ENCODE measurements at places on chromosomes 7 and 10.

GRCh38 chr10:1366322-1366691 lies 310.1 kb downstream of the WDR37 start:
- no peak for DNase-seq

- peak; percentile 30 for DNase-seq
These were observed 79.7 kb downstream of the ALOX5 start for GRCh38 chr10:45453639-45454255.

GRCh38 chr10:130745821-130746220 lies 565.7 kb downstream of the TCERG1L start:
- no peak for DNase-seq

- no peak for DNase-seq
These were observed 42.3 kb downstream of the RHOBTB1 start for GRCh38 chr10:60901561-60902235.

GRCh38 chr7:1925973-1926907 lies 256.2 kb downstream of the ELFN1 start:
- no peak for DNase-seq

DNA sequence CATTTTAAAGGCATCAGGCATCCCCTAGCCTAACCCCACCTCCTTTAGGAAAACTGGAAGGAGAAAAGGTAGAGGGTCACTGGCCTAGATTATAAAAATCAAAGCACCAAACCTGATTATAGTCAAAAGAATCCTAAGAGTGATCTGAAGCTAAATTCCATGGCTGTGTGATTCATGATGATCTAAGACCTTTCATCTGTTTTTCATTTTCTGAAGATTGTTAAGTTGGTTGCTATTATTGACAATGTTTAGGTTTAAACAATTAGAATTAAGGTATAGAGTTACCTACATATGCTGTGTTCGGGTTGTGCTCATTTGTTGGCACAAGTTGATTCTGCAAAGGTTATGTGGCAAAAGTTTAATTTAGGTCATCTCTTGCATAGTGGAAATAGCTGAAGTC lies 148.7 kb downstream of the BICC1 start:
- DNase-seq = no peak

DNA sequence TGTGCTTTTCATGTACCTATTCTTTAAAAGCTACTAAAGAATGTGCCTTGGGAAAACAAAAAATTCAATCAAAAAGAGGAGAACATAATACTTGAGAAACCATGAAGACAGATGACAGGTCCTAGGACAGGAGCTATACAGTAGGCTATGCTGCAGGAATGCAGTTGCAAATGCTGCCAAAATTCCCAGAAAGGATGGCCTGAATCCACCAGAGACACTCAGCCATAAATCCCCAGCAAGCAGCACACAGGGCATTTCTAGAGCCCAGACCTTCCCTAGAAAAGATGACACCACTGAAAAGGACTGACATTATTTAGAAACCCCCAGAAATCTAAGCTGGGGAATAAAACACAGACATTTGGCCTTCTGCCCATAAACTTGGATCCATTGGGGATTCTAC lies 237.3 kb downstream of the C7orf25 start:
- no peak for DNase-seq

DNA sequence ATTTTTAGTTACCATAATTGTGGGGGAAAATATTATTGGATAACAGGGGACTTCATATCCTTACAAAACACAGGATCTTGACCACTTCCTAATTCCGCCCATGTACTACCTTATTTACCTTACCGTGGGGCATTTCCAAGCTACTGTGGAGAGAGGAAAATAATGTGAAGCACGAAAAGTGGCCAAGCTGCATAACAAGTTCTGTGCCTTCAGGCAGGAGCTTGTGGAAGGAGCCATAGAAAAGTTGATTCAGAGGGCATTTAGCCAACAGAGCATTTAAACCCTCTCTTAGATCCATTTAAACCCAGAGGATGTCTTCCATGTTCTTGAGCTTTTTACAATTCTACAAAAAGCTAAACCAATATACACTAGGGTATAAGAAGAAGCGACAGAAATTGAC lies 41.6 kb downstream of the DNAJB9 start:
- no peak for DNase-seq

GRCh38 chr7:46604241-46604661 lies 683.2 kb upstream of the IGFBP3 start:
- no peak for DNase-seq

GRCh38 chr7:158300427-158300826 lies 287.2 kb downstream of the PTPRN2 start:
- DNase-seq = no peak

DNA sequence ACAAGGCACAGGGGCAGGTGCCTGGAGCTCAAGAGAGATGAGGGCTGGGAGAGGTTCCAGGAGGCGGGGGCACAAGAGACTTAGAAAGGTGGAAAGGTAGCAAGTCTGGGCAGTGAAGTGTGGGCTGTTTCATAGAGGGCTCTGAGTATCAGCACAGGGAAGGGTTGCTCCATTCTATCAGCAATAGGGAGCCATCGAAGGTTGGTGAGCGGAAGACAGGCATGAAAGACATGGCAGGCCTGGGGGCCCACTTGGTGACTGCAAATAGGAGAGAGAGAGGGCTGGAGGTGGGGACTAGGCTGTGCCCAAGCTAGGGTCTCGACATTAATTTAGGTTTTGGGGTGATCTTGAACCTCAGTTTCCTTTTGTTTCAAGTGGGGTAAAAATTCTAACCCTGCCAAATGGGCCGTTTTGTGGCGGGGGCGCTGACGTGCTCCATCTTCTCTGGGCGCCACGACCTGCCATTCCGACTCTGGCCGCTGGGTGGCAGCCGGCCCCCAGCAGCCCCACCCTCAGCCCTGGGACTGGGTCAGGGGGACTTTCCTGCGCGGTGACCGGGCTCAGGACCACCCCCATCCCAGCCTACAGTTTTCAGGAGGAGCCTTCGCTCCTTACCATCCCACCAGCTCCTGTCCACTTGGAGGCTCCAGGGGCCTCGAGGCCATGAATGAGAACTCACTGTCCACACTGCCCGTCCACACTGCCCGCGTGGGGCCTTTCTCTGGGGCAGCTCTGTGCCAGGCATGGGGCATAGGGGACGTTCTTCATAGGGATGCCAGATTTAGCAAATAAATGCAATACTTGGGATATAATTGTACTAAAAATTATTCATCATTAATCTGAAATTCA lies 37.2 kb upstream of the PCBD1 start:
- peak; percentile 67 for DNase-seq

GRCh38 chr7:132430861-132431822 lies 145.1 kb downstream of the PLXNA4 start:
- no peak for DNase-seq

Measured in right forelimb (tissue), 1 donor.